ENCODE measurements at places on chromosomes 1 and 21.

GRCh38 chr1:100989306-100990077 lies 36.1 kb downstream of the DPH5 start:
- no peak for DNase-seq

DNA sequence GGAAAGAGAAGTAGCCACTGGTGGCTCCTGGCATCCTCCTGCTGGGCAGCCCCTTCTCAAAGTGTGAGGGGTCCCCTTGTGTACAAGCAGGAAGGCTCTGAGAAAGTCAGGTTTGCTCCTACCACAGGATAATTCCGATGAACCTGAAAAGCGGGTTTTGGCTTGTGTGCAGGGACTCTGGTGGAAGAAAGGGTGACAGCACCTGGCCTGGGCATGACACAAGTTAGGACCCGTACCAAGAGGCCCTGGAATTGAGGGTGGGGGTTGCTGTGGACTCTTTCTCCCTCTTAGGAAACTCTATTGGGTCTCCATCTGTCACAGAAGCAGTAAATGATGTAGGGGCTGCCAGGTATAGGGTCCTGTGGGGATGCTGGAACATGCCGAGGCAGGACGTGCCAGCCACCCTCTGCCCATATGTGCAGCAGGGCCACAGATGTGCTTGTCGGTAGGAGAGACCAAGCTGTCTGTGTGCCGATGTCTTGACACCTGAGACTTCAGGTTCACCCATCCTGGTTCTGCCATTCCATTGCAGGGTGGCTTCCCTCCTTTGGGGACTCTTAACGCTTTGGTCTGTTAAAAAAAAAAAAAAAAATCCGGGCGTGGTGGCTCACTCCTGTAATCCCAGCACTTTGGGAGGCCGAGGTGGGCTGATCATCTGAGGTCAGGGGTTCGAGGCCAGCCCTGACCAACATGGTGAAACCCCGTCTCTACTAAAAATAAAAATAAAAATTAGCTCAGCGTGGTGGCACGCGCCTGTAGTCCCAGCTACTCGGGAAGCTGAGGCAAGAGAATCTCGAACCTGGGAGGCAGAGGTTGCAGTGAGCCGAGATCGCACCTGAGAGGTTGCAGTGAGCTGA lies 9.8 kb downstream of the C1orf35 start:
- no peak for DNase-seq

GRCh38 chr1:175252561-175252960 lies 60.0 kb upstream of the KIAA0040 start:
- DNase-seq = no peak

- no peak for DNase-seq
Measured at GRCh38 chr1:17799642-17800041, 44.5 kb downstream of the ACTL8 start.

DNA sequence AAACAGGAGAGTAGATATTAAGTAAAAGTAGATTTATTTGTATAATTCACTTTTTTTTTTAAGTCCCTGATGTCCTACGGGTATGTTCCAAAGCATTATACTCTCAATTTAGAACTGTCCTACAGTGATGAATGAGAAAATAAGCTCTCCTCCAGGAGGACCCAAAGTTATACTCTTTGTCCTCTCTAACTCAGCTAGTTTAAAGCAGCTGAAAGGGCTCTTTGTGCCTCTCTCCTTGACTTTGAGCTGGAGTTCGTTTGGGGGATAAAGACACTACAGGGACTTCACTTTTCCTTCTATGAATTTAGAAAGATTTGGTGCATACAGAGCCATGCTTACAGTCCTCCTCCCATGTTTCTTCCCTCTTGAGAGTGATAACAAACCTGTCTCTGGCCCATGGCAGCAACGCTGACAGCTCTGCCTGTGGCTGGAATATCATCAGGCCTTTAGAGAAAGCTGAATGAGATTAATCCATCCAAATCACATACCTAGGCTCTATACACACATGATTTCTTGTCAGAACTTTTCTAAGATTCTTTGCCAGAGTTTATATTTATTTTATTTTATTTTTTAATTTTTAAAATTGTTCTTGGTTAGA lies 134.3 kb downstream of the PIK3R3 start:
- no peak for DNase-seq

GRCh38 chr1:64033667-64034220 lies 169.7 kb upstream of the UBE2U start:
- DNase-seq = no peak

DNA sequence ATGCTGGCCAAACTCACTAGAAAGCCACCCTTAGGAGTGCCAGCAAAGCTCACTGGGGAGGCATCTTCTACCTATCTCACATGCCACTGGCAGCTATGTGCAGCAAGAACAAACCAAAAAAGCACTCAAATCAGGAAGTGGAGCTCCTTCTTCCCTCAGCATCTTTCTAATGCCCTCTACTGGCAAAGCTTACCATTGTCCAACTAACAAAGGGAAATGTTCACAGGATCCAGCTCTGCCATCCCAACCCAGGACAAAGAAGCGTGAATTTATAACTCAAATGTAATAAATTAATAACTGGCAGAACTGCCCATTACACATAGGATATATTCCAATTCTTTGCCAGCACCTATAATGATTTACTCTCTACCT lies 38.9 kb downstream of the LEPR start:
- DNase-seq = no peak

- DNase-seq = peak; percentile 27
Measured at GRCh38 chr1:12173631-12174121, 6.9 kb downstream of the TNFRSF1B start.

DNA sequence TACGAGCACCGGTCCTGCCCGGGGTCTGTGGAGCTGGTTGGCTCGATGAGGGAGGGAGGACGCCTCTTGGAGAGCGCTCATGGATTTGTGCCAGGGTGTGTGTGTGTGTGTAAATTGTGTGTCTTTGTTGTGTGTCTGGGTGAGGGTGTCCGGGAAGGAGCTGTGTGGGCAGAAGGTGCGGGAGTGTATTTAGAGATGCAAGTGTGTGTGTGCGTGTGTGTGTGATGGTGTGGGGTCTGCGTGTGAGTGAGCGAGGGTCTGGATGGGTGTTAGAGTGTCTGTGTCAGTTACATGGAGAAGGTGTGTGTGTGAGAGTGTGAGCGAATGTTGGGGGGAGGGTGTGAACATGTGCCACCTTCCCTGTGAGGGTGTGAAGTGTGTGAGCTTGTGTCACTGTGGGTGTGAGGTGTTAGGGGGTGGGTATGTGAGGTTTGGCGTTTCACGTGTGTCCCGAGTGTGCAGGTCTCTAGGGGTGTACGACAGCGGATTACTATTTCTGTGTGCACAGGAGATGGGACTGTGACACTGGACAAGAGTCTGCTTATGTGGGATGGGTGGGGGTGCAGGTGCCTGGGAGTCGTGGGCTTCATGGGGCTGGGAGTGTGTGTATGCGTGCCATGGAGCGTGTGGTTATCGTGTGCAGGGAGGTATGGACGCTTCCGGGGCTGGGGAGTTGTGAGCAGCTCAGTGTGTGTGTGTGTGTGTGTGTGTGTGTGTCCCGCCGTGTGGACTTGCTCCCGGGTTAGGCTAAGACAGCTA lies 880 bp downstream of the IGSF21 start:
- no peak for DNase-seq

- DNase-seq = no peak
Measured at GRCh38 chr1:50808296-50808695, 151.8 kb downstream of the FAF1 start.

DNA sequence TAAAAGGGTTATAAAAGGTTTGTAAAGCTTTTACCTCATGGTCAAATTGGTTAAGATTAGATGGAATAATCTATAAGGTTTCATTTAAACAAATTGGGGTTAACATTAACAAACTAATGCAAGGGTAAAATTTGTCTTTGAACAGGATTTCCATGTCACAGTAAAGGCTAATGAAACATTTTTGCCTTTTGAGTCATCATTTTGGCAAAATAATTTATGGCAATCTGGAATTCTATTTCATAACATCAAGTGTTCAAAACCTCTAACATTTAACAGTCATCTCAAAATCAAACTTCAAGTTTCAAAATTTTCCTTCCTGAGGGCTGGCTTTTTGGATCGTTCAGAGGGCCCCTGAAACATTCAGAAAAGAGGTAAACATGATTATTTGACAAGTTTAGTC lies 6.6 kb upstream of the CD46 start:
- DNase-seq = no peak

GRCh38 chr1:198072177-198072576 lies 84.6 kb upstream of the NEK7 start:
- no peak for DNase-seq

- DNase-seq = no peak
Measured at GRCh38 chr1:2288816-2289536, 60.9 kb downstream of the SKI start.

DNA sequence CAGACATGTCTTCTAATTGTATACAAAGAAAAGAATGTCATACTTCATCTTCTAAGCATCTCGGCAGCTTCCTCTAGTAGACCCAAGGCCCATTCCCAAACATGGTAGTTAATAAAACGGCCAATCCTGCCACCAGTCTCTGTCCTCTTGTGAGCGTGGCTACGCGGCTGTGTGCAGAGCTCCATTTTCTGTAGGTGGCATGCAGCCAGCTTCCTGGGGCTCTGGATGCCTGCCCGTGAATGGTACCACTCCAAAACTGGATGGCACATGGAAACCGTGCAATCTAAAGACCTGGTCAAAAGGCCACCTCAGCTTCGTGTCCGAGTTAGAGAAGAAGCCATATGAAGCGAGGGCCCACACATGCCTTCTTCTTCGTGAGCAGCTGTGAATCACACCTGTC lies 110.7 kb downstream of the SIPA1L2 start:
- no peak for DNase-seq

DNA sequence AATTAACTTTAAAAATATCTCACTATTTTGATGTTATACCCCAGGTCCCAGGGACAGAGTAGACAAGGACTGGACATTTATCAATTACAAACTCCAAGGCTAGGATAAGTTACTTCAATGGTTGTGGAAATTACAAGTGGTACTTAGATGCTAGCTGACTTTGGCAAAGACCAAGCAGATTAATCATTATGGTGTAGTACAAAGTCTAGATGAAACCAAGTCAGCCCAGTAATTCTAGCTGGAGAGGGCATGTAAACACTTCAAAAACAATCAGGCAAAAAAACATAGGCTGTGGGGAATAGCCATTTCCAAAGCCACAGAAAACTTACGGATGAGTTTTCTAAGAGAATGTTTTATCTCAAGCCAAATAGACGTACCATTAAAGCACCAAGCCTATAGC lies 124.5 kb downstream of the TSEN15 start:
- no peak for DNase-seq

DNA sequence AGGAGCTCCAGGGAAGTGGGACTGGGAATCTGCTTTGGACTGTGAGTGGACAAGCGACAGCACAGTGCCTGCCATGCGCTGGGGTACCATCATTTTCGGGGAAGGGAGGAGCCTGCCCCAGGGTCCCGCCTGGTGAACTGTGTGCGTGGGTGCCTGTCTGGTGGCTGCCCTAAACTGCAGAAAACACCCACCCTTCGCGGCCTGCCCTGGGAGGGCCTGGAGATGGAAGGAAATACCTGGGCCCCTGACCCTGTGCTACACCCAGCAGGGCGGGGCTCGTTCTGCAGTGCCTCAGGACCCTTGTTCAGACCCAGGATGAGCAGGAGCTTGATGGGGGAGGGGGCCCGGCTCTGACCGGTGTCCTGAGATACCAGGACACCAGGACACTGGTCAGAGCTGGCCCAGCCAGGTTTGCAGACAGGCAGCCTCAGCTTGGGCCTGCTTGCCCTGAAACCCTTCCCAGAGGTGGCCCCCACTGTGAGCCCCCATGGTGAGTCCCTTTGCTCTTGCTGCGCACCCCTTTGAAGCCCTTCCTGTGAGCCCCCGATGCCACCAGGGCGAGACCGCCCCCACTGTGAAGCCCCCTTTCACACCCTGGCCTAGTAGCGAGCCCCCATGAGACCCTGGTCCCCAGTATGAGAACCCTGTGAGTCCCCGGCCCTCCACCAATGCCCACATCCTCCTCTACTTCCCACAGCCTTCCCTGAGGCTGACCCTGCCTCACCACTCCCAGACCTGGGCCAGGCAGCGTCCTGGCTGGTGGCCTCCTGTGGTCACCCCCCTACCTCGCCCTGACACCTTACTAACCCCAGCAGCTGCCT lies 2.6 kb downstream of the GJC2 start:
- DNase-seq = no peak

DNA sequence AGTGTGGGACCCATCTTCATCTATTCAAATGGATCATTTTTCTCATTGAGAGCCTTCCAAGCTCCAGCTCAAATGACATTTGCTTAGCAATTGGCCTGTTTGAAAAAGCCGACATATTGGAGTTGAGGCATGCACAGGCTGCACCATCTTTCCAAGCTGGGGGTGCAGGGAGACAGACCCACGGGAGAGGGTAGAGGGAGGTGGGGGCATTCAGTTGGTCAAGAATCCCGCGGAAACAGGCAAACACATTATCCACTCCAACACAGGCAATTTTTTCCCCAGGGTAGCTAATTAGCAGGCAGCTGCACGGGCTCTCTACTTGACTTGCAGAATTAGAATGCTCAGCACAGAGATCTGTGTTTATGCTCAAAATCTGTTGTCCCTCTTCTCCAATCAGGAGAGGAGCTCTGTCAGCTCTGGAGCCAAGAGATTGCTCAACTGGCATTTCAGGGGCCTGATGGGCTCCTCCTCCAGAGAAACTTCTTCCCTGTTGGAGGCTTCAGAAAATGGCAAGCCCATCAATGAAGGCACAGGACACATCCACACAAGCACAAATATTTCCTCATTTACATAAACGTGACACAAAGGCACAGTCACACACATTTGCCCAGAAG lies 267.8 kb downstream of the FOXD2 start:
- no peak for DNase-seq

DNA sequence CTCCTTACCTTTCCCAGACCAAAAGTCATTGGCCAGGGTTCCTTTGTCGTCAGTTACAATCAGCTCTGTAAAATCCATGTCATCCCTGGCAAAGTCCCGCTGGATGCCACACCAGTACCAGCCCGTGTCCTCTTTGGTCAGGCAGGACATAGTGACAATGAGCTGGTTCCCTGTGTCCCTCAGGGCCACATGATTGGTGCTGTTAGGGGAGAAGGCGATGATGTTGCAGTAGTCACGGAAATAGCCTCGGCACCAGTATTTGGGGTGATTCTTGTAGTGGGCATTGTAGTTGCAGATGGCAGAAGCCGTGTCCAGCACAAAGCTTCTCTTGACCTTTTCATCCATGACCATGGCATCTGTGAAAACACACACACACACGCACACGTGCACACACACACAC lies 14.8 kb downstream of the ADORA3 start:
- no peak for DNase-seq

- DNase-seq = no peak
Measured at GRCh38 chr1:59625384-59625783, 189.4 kb upstream of the HOOK1 start.
